ENCODE measurements at places on chromosomes 4 and X.

GRCh38 chr4:184825141-184825895 lies 450 bp downstream of the ACSL1 start:
- DNase-seq, result no peak

GRCh38 chr4:34183926-34184325 lies 2060.4 kb downstream of the ARAP2 start:
- no peak for DNase-seq

DNA sequence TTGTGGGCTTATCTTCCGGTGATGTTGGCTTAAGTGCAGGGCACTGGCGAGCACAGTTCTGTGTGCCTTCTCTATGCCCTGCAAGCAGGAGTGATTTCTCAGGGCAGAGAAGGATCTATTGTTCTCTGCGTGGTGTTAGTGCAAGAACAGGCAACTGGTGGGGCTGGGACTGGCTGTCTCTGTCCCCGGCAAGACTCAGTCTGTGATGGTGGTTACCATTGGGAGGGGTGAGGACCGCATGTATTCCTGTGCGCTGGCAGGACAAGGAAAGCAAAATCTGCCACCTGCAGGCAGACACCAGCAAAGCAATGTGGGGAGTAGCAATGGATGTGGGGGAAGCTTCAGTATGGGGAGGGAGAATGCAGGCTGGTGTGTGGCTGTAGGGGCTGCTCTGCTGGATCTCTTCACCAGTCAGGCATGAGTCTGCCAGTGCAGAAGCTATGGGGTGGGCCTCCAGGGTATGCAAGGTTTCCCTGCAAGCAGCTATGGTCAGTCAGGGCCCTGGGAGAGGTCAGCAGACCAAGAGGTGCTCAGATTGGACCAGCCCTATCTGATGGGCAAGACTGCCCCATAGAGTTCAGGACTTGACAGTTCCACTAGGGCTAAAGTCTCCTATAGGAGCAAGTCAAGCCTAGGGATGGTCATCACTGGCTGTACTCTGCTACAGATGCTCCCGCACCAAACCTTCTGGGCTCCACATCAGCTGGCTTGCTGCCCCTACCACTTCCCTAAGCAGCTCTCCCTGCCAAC lies 16.8 kb downstream of the PF4 start:
- DNase-seq, result no peak

- DNase-seq, result no peak
Measured at GRCh38 chr4:8041172-8041571, 101.5 kb upstream of the AFAP1 start.

- DNase-seq, result no peak
Measured at GRCh38 chr4:127446427-127446885, 186.3 kb upstream of the INTU start.

DNA sequence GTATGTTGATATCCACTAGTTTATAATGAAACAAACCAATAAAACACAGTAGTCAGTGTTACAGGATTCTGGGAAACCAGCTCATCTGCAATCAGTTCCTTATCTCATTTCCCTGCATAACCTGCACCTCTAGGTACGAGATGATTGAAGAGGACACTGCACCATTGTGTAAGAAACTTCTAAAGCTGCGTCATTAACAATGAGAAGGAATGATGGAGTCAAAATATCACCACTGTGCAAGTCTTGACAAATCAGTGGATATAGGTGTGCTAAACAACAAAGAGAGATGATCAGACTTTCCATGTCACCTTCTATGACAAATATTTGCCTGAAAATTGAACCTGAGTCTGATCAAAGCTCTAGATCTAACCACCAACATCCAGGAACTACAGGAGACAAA lies 40.7 kb upstream of the DHX15 start:
- no peak for DNase-seq

DNA sequence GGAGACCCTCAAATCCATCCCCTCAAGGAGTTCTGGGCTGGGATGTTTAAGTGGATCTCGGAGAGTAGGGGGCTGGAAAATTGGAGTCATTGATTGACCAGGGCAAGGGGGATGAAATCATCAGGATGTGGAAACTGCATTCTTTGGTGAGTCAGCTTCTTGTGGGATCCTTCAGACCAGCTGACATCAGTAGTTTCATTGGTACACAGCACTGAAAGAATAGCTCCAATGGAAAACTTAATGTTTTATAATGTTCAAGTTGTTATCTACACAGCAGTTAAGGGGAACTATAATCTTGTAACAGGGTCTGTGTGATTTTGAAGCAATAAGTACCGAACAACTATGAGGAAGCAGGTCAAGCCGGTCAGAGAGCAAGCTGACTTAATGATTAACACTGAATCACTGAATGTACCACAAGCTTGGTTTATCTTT lies 506.1 kb downstream of the RPA4 start:
- DNase-seq, result no peak

GRCh38 chrX:15679246-15679645 lies 14.6 kb upstream of the CLTRN start:
- DNase-seq, result no peak

DNA sequence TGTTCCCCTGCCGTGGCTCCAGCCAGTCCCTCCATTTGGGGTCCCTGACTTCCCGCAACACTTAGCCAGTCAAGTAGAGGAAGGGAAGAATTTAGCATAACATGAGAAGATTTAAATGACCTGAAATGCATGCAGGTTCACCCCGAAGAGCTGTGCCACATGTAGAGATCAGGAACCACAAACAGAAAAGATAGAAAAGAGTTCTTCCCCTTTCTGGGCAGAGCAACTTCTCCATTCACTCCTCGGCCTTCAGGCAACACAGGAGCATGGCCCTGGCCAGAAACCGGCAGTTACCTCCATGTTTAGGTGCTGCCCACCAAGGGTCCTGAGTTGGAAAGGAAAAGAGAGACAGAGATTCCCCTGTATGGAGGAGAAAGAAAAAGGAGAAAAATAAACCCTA lies 5.2 kb downstream of the NLRP2B start:
- no peak for DNase-seq

DNA sequence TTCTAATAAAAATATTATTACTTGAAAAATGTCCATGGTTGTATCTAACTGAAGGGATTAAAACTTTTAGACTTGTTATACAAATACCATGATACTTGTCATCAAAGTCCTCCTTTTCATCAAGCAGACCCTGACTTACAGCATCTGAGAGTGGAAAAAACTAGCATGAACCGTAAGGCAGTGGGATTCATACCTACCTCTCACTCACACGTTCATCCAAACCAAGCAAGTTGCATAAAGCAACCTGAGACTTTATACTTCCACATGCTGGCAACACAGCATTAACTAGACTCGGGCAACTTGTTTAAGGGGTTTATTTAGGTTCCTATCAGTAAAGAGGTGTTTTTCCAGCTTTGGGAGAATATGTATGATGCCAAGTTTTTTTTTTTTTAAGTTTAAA lies 22.6 kb upstream of the TLR7 start:
- DNase-seq, result no peak

DNA sequence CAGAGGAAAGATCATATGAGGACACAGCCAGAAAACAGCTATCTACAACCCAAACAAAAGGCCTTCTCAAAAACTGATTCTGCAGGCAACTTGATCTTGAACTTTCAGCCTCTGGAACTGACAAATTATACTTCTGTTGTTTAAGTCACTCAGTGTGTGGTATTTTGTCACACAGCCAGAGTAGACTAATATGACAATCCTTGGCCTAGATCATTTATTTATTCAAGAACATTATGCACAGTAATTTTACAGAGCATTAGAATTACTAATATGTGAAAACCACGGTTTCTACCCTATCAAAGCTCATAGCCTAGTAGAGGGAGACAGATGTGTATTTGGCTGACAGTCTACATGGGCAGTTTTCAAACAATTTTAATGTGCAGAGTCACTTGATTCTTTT lies 167.8 kb upstream of the PCDH18 start:
- DNase-seq, result no peak

GRCh38 chrX:67714004-67714403 lies 170.2 kb downstream of the AR start:
- DNase-seq, result no peak

DNA sequence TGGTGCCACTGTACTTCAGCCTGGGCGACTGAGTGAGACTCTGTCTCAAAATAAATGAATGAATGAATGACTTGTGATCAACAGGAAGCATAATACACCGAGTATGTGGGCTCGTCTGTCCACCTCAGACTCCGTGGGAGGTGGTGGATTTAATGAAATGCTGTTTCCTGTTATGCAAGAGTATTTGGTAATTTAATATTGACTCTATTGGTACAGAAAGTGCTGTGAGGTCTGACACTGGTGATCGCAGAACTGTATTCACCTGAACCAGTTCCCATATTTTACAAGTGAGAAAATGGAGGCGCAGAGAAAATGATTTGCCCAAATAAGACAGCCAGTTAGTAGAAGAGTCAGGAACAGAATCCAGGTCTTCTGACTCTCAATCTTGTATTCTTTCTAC lies 423.3 kb downstream of the RAPGEF2 start:
- no peak for DNase-seq

GRCh38 chr4:150867148-150867547 lies 147.9 kb downstream of the LRBA start:
- DNase-seq, result peak; percentile 75

DNA sequence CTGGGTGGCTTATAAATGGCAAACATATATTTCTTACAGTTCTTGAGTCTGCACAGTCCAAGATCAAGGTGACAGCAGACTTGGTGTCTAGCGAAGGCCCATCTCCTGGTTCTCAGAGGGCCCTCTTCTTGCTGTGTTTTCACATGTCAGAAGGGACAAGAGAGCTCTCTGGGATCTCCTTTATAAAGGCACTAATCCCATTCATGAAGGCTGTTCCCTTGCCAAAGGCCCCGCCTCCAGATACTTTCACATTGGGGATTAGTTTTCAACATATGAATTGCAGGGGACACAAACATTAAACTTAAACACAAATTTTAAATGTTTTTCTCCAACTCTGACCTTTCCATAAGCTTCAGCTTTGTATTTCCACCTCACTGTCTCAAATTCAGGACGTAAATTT lies 1135.0 kb upstream of the TENM3 start:
- no peak for DNase-seq

DNA sequence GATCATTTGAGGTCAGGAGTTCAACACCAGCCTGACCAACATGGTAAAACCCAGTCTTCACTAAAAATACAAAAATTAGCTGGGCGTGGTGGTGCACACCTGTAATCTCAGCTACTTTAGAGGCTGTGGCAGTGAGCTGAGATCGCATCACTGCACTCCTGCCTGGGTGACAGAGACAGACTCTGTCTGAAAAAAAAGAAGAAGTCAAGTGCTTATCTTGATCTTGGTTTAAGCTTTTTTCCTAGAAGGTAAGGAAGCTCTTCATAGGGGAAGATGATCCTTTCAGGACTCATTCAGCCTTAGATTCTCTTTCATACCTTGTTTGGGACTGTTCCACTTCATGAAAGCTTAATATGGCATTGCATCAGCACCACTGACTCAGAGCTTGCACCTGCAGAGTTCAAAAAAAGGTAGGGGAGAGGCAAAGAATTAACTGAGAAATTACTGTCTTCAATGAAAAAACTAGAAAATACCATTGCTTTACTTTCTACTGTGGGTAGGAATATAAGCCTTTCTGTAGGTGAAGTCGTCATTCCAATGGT lies 70.8 kb upstream of the EPGN start:
- DNase-seq, result no peak

- no peak for DNase-seq
Measured at GRCh38 chrX:43805579-43805978, 76.7 kb downstream of the MAOB start.

DNA sequence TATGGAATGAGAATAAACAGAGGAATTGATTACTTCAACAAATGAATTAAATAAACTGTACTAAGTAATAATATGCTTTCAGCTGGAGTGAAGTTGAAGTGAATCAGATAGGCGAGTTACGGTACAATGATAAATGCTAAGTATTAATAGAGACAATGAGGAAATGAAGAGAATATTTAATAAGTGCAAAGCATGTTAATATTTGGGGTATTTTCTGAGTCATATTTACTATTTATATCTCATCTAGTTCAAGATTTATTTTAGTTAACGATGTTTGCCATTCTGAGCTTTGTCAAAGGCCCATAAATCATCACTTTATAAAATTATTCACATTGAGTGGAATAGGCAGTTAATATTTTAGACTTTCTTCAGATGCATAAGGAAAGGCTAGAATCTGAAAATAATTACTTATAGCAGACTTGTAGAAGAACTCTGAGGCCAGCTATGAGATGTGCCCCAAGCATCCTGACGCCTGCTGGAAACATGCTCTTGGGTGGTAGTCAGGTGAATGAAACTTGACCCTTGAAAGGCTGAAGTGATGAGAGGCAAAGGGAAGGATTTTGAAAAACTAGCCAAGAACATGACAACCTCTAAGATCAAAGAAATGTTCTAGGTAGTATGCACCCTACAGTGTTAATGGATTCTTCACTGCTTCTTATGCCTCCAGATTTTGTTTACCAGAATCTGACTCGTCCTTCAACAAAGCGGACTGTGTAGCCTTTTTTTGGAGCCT lies 133.8 kb upstream of the STIM2 start:
- no peak for DNase-seq

DNA sequence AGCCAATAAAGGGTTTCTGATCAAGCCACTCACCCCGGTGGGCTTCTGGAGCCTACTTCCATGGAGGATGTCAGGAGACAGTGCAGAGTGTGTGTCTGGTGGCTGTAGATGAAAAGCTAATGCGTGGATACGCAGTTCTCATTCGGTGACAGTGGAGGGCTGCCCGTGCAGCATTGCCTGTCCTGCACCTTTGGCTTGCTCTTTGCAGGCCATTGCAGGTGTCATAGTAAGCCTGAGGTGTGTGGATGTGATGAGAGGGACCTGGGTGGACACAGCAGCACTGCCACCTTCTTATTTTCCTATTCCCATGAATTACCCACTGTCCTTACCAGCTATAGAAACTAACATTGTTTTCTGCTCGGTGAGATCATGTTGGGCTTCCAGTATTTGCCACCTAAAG lies 101.2 kb downstream of the STK32B start:
- no peak for DNase-seq

- no peak for DNase-seq
Measured at GRCh38 chrX:39773923-39774773, 323.6 kb downstream of the BCOR start.

DNA sequence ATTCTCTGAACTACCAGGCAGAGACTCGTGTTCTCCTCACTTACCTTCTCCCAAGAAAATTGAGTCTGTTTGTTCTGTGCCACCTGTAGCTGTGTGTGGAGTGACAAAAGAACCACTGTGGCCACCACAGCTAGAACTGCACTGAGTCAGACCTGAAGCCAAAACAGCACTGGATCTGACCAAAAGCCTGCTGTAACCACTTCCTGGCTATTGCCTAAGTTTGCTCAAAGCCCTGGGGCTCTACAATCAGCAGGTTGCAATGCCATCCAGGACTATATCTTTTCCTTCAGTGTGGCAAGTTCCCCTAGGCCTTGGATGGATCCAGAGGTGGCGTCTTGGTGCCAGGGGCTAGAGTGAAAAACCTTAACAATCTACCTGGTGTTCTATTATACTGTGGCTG lies 449.1 kb downstream of the FAM133A start:
- no peak for DNase-seq

GRCh38 chr4:158814636-158815330 lies 46.0 kb downstream of the FNIP2 start:
- no peak for DNase-seq

DNA sequence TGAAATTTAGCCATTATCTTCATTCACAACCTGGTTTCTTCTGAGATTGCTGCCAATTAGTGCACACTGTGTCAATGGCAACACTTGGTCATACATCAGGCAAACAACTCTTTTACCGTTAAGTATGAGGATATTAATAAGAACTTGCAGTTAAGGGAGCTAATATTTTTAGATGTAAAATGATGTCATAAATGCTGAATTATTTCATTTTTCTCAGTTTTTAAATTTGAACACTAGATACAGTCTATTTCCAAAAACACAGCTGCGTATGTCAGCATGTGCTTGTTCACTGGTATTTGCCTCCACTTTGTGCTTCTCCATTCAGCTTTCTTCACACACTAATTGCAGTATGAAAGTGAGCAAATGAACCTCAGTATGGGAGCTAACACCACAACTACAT lies 1.6 kb downstream of the KLHL13 start:
- DNase-seq, result no peak
